ENCODE measurements at places on chromosomes 6 and 20.
A peak's percentile ranks its signal among the peaks of the same experiment; 100 is the strongest.

DNA sequence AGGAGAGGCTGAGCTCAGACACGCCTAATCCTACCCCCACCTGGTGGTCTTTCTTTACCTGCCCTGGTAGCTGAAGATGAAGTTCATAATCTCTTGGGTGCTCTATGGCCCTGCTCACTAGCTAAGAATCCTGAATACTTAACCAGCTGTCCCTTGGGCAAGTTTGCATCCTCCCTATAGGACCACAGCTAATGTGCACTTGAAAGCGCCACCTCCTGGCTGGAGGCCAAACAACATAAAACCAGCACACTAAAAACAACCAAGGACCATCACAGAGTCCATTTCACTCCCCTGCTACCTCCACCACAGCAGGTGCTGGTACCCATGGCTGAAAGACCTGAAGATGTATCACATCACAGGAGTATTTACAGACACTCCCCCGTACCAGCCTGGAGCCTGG is 155.5 kb upstream of the SLC24A3 start:
- DNase-seq, result no peak

GRCh38 chr6:38375341-38375740 is 264.4 kb downstream of the BTBD9 start:
- no peak for DNase-seq

DNA sequence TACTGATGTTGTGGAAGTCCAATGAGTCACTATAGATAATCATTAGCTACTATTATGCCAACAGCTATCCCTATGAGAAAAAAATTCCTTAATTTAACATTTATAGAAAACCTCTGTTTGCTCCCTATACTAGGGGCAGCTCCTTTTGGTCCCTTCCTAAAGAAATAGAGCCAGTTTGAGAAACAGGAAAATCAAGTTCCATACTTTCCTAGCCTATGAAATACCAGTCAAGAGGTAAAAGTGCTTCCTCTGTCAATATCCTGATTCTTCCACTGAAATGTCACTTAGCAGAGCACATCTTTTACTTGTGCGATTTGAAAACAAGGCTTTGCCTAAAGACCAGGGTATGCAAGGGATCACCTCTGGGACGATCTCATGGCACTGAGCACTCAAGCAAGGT is 14.5 kb upstream of the TRIM39 start:
- DNase-seq, result no peak

DNA sequence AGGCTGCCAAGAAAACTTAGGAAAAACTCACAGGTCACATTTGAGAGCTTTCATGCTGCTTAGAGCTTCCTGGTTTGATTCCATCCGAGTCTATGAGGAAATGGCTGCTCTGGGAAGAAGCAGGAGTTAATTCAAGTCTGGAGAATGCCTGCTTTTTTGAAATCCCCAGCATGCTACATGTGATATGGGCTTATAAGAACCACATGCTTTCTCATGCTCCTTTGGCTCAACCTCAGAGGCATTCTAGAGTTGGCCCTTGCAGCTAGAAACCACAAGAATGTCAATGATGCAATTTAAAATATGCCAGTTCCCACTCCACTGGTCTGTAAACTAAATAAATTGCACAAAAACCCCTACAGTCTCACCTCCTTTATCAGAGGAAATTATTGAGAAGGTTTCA is 142.9 kb upstream of the OLIG3 start:
- peak; percentile 84 for DNase-seq

DNA sequence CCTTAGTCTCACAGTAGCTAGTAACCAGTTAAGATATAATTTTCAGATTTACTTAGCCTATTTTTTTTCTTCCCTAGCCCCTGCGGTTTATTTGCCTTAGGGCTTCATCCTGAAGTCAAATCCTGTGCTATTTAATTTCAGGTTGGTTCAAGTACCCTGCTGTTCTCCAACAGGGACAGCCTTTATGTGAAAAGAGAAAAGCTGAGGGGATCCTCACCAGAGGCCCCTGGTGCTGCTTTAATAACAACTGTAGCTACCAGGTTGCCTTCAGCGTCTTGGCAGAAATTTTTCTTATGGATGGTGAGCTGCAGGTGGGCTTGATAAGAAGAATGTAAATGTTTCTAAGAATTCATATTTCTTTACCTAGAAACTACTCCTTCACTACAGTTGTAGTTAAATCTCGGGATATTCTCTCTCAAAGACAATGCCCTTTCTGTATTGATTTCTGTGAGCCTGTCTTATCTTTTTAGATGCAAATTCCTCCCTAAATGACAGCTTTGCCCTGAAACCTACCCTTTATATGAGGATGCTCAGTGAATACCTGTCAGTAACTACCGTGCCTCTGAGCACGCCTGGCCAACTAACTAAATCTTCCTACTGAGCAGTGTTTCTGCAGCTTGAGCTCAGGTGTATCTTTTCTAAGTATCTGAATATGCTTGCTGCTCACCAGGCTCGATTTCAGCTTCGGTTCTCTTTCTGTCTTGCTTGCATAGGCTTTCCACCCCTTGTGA is 320.5 kb downstream of the MMUT start:
- DNase-seq, result no peak

- peak; percentile 79 for DNase-seq
These were observed 188.7 kb upstream of the GMDS start for GRCh38 chr6:2434116-2434515.

Data from islet precursor cell (in vitro differentiated cells).